Brain (organoid and tissue), 16 donors: ENCODE measurements at places on chromosomes 12 and 14. TPM values are rescaled to one million over a fixed set of nuclear protein-coding genes. Genes with fewer than 3 reads are reported as not detected.

POLE gene
- 21.6 TPM for polyA plus RNA-seq

KIF5A gene
- polyA plus RNA-seq = 127 TPM

ITGB7 gene
- polyA plus RNA-seq = 0.39 TPM

SERPINA12 gene
- not detected for polyA plus RNA-seq

CDH24 gene
- polyA plus RNA-seq = 18.8 TPM

EEF1AKMT3 gene
- 4.7 TPM for polyA plus RNA-seq

RNF212B gene
- not detected for polyA plus RNA-seq

POC1B gene
- 7.8 TPM for polyA plus RNA-seq

SCN8A gene
- 3.6 TPM for polyA plus RNA-seq

SLC22A17 gene
- polyA plus RNA-seq = 298 TPM

RTN1 gene
- 674 TPM for polyA plus RNA-seq

PSMB11 gene
- not detected for polyA plus RNA-seq

TPH2 gene
- polyA plus RNA-seq = not detected

JAG2 gene
- 21.9 TPM for polyA plus RNA-seq

KLHL33 gene
- not detected for polyA plus RNA-seq

NKX2-1 gene
- 90.6 TPM for polyA plus RNA-seq
